ENCODE measurements at places on chromosomes 11 and 22. TPM values are rescaled to one million over a fixed set of nuclear protein-coding genes. Genes with fewer than 3 reads are reported as not detected.

DNA sequence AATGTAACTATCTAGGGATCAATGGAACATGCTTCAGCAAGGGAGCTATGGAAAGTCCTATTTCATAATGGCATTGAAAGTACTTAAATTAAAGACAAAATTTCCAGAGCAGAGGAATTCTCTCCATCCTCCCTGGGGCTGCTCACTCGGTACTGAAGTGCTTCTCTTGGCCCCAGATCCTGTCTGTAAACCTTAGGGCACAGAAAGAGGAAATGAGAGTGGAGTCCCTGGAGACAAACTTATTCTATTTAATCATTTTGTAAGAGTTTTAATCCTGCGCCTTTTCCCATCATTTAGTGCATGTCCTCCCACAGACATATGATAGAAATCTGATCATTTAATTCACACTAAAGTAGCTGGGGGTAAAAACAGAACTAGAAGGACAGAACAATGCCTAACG lies 20.9 kb upstream of the PAMR1 start:
- no peak for DNase-seq

DNA sequence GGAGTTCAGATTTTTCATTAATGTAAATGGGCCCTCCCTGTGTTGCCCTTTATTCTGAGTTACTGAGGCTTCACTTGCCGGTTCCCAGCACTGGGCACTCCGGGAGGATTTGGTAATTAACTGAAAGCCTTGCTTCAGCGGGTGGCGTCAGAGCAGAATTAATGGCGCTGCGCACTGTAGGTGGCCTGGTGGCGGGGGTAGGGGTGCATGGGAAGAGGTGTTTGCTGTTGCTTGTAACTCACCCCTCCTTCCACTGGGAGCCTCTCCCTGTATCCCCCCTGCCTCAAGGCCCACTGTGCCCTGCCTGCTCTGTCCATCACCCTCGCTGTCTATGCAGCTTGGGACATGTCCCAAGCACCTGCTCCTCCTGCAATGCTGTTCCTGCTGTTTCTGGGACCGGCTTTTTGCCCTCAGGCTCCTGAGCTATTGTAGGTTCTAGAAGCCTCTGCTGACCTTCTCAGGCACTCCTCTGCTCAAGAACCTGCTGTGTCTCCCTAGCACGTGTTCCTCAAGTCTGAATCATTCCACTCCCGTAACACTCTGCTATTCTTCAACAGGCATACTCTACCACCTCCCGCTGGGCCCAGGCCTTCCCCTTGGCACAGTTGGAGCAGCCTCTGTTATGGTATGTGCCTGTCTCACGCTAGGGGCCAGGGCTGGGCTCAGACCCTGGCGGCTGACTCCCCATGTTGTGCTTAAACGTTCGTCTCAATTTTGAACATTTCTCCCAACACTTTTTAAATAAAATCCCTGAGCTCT lies 24.4 kb downstream of the ARHGAP8 start:
- DNase-seq = no peak

GRCh38 chr11:114353443-114353842 lies 46.9 kb downstream of the C11orf71 start:
- DNase-seq = no peak

- no peak for DNase-seq
Measured at GRCh38 chr11:100632941-100633452, 54.1 kb upstream of the ARHGAP42 start.

- DNase-seq = peak; percentile 0
Measured at GRCh38 chr22:49632199-49633009, 195.3 kb downstream of the BRD1 start.

- no peak for DNase-seq
Measured at GRCh38 chr11:134503596-134503995, 91.6 kb upstream of the B3GAT1 start.

DNA sequence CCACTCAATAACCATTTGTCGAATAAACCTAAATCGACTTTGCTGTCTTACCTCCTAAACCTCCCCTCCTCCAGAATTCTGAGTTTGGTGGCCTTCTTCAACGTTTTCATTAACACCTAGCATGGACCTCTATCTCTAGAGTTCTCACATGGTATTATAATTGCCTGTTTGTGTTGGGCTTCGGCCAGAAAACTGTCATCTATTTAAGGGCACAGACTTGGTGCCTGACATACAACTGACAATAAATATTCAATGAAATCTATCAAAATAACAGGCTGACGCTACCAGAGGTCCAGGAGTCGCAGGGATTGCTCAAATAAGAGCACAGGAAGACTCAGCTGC lies 687 bp downstream of the ALKBH8 start:
- no peak for DNase-seq

DNA sequence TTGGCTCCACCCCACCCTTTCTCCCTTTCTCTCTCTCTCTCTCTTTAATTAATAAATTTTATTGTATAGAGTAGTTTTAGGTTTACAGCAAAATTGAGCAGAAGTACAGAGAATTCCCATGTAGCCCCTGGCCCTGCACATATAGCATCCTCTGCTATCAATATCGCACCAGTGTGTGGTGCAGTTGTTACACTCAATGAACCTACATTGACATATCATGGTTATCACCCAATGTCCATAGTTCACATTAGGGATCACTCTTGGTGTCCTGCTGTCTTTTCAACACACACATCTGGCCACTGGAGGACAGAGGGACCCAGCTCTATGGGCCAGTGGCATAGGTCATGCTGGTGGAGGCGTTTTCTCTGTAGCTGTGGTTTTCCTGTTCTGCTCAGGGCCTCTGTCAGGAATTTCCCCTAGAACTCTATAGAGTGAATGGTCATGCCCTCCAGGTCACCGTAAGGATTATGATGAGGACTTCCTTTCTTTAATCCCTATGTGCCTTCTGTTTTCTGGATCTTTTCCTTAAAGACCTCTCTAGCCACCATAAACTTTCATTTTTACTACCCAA lies 98.2 kb upstream of the NAV2 start:
- no peak for DNase-seq

GRCh38 chr22:30286813-30287647 lies 2.3 kb downstream of the CASTOR1 start:
- DNase-seq = no peak

DNA sequence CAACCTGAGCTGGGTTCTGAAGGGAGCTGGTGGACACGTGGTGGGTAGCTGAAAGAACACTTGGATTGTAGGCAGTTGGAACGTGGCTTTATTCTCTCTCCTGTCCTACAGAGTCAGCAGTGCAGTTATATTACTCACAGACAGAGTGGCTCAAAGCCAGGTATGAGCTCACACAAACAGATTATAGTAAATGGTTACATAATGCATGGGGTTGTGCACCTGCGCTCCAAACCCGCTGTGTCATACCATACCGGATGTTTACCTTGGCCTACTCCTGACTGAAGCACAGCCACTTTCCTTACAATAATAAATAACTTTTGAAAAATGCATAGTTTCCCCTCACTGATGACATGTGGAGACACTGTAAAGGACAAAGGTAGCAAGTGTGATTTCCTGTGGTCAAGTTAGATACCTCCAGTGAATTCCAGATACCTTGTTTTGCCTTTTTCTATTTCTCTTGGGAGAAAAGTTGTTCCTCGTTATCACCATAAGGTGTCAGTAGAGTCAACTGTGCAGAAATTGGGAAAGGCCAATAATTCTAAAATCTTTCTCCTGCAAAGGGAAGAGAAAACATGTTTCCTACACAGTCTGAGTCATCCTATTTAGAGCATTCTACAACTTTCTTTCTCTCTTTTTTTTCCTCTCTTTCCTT lies 13.5 kb downstream of the MS4A6A start:
- no peak for DNase-seq

DNA sequence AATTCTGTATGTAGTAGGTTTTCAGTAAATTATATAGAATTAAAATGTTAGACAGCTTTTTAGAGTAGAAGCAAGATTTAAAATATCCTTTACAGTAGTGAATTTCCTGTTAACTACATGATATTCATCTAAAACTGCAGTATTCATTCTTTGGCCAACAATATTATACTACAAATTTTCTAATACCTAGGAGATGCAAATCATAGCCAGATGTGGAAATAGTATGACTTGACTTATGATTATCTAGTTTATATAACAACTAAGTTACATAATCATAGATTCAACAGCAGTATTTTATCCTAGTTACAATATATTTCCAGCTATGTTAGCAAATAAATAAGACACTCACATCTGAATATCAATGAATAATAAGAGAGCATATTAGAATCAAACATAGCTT lies 163.2 kb downstream of the MSANTD4 start:
- DNase-seq = no peak

DNA sequence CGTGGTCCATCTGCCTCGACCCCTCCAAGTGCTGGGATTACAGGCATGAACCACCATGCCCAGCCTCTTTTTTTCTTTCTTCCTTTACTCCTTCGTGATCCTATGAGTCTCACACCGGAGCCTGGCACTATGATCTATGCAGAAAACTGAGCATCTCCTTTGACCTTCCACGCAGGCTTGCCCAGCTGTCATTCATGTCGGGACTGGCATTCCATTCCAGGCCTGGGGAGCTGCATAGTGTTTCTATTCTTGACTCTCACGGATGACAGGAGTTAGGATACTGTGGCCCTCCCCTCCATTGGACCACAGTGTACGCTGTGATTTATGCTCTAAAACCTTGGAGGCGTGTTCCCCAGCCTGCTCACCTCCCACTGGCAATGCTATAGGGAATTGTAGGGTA lies 611.8 kb downstream of the BRD1 start:
- no peak for DNase-seq

- no peak for DNase-seq
Measured at GRCh38 chr11:110712659-110713448, 617 bp upstream of the ARHGAP20 start.

GRCh38 chr11:124753205-124753604 lies 1.1 kb upstream of the VSIG2 start:
- DNase-seq = no peak

The OR51B5 gene
- polyA plus RNA-seq = 0.05 TPM

The OVOL1 gene
- not detected for polyA plus RNA-seq

The GPHA2 gene
- polyA plus RNA-seq = not detected

The GNG3 gene
- polyA plus RNA-seq = not detected

All from BJ (cell line).